GM12878 (cell line): ENCODE measurements at places on chromosomes 6 and 20.

GRCh38 chr20:18436847-18437246, 30.0 kb downstream of the DZANK1 start:
- no peak for DNase-seq

- DNase-seq: no peak
Observed at GRCh38 chr20:50720026-50720425, 11.4 kb upstream of the PARD6B start.

DNA sequence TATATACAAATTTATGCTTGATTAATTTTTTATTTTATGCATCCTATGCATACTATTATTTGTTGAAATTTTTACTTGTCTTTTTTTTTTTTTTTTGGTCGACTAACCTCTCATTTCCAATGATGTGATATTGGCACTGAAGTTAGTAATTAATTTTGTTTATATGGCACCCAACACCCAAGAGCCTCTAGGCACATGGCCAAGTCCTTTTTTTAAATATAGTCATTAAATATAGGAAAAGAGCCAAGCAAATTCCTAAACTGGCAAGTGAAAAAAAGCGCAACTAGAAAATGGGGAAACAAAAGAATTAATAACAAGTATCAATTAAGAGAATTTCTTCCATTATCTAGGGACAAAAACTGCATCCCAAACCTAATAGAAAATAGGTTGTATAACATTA, 85.5 kb upstream of the HS3ST5 start:
- DNase-seq: no peak

DNA sequence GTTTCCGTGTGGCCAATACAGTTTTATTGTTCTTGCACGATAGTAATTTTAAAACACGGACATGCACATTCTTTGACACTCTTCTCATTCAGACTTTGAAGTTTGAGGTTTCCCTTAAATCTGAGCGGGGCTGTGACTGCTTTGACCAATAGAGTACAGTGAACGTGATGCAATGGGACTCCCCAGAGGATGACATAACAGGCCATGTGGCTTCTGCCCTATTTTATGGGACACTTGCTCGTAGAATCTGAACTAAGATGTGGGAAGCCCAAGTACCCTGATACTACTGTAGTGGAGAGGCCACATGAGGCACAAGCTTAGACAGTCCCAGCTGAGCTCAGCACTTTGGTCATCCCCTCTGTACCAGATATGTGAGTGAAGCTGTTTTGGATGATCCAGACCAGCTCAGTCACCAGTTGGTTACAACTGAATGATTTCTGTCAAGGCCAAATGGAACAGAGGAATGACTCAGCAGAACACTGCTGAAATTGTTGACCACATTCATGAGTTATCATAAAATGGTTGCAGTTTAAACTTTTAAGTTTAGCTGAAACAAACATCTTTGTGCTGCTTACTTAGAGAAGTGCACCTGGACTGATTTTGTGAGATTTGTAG, 279.4 kb downstream of the RFPL4B start:
- DNase-seq: no peak

- no peak for DNase-seq
Observed at GRCh38 chr6:131761060-131761761, 46.6 kb upstream of the ENPP1 start.

GRCh38 chr6:11983306-11983705, 28.8 kb upstream of the HIVEP1 start:
- no peak for DNase-seq

- no peak for DNase-seq
Observed at GRCh38 chr6:5416250-5416649, 154.9 kb downstream of the FARS2 start.

GRCh38 chr6:45880676-45881075, 135.0 kb downstream of the CLIC5 start:
- DNase-seq: no peak

GRCh38 chr6:74505391-74505790, 700.5 kb downstream of the COL12A1 start:
- DNase-seq: no peak

DNA sequence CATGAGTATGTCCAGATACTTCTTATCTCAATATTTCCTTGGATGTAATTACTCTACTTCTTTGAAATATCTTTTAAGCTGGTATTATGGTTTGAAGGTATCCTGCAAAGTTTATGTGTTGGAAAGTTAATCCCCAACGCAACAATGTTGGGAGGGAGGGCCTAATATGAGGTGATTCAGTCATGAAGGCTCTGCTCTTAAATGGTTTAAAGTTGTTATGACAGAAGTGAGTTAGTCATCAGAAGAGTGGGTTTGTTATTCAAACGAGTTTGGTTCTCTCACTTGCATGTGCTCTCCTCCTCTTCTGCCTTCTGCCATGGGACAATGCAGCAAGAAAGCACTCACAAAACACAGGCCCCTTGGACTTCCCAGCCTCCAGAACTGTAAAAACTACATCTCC, 176.3 kb downstream of the KCNQ5 start:
- no peak for DNase-seq

DNA sequence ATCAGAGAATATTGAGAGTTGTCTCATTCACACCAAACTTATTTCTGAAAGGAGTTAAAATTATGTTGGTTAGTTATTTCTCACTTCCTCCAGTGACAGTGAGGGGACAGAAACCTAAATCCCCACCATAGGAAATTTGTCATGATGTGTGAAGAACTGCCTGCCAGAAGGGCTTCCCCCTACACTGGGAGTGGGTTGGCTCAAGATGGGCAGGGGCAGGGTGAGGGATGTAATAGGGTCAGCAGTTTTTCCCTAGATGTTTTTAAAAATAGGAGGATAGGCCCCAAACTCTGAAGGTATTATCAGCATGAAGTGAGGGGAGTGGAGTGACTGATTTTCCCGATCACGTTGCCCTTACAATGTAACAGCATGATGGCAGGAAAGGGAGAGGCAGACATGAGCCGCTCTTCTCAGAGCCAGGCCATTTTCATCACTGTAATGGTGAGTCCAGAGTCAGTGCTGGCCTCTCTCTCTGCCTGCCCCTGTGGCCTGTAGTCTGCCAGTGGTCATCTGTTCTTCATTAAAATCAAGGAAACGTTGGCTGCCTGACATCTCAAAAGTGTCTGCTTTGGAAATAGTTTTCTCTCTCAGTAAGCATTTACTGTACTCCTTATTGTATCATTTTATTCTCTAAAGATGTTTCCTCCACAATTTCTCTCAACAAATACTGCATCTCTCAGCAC, 59.8 kb upstream of the SYNJ2 start:
- DNase-seq: no peak

GRCh38 chr6:135828021-135828420, 23.5 kb upstream of the PDE7B start:
- DNase-seq: no peak

- no peak for DNase-seq
Observed at GRCh38 chr6:33065312-33065711, 8.1 kb downstream of the HLA-DPA1 start.

GRCh38 chr6:106056060-106056745, 29.9 kb upstream of the PRDM1 start:
- DNase-seq: no peak

- DNase-seq: no peak
Observed at GRCh38 chr20:35586751-35587425, 28.7 kb upstream of the SPAG4 start.

- no peak for DNase-seq
Observed at GRCh38 chr6:151374036-151374683, 17.2 kb downstream of the ZBTB2 start.

DNA sequence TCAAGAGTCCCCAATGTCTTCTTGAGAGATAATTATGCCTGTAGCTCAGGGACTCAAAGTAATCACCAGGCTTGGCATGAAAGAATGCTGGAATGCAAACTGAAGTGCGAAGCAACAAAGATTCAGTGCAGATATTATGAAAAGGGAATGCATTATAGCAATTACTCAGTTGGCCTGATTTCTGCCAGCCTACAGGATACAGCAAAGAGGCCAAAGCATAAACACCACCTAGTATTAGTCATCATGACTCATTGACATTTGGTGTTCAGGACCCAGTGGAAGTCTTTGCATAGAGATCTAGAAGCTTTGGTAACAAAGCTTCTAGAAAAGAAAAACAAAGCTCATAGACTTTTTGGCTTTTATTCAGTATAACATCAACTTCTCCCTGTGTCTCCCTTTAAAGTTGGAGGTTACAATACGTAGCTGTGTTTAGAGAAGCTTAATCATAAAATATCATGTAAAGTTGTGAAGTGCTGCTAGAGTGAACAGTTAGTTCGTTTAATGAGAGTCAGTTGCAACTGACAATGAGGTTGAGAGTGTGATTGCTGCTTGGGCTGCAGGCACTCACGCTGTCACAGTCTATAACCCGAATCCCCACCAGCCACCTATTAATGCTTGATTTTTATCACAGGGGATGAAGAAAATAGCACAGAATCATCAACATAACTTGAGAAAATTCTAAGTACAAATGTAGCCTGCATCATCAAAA, 932.7 kb downstream of the TFAP2A start:
- DNase-seq: no peak

GRCh38 chr20:4944518-4945313, 56.6 kb downstream of the SLC23A2 start:
- DNase-seq: no peak

GRCh38 chr20:51917886-51918535, 115.7 kb upstream of the SALL4 start:
- no peak for DNase-seq

- DNase-seq: no peak
Observed at GRCh38 chr20:47559141-47559540, 57.5 kb downstream of the NCOA3 start.

- no peak for DNase-seq
Observed at GRCh38 chr20:64079273-64080012, at the start of gene RGS19. TSS of gene RGS19 (minus strand) at chr20:64079518. CDS start at chr20:64076886, 2,632 bp downstream.
